ENCODE measurements at places on chromosomes 7 and 10.

- peak; percentile 48 for DNase-seq
Observed at GRCh38 chr10:31490858-31491504, 172.0 kb downstream of the ZEB1 start.

GRCh38 chr7:36147361-36147760 is 5.7 kb upstream of the EEPD1 start:
- DNase-seq: no peak

GRCh38 chr7:14837216-14837615 is 65.3 kb downstream of the DGKB start:
- DNase-seq: no peak

DNA sequence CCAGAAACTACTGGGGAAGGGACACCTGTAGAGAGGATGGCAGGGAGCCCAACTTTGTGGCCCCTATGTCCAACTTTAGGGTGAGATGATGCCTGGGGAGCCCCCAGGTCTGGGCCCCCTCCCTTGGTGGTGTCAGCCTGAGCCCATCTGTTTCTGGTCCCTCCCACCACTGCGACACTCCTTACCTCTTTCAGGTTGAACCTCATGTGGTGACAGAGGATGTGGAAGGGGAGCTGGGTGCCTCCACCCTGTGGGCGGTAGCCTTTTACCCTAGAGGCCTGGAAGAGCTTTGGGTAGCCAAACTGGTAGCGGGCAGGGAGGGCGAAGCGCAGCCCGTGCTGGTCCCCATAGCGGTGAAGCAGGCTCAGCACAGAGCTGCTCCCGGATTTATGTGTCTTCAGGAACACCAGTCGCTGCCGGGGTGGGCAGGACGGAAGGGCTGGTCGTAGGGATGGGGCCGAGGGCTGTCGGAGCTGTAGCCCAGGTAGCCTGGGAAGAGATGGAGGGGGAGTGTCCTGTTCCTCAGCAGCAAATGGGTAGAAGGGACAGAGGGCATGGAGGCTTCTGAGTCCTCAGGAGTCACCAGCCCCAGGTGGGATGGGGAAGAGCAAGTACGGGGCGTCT is 2.0 kb downstream of the GAL3ST4 start:
- DNase-seq: no peak

DNA sequence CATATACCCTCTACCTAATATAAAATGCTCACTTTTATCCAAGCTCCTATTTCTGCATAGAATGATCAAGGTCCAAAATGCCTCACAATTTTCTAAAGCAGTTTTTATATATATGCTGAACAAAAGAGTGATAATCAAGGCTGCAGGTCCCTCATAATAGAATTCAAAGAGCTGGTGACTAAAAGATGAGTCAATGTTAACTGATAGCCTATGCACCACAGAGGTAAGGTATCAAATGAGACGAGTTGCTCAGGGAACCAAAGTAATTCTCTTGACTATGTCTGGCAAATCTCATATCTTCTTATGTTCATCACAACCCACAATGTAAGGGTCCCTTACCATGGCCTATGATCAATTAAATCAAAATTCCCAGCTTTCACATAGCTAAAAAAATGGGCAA is 15.2 kb downstream of the PDZD8 start:
- DNase-seq: no peak
